ENCODE measurements at places on chromosomes 7 and 10.

DNA sequence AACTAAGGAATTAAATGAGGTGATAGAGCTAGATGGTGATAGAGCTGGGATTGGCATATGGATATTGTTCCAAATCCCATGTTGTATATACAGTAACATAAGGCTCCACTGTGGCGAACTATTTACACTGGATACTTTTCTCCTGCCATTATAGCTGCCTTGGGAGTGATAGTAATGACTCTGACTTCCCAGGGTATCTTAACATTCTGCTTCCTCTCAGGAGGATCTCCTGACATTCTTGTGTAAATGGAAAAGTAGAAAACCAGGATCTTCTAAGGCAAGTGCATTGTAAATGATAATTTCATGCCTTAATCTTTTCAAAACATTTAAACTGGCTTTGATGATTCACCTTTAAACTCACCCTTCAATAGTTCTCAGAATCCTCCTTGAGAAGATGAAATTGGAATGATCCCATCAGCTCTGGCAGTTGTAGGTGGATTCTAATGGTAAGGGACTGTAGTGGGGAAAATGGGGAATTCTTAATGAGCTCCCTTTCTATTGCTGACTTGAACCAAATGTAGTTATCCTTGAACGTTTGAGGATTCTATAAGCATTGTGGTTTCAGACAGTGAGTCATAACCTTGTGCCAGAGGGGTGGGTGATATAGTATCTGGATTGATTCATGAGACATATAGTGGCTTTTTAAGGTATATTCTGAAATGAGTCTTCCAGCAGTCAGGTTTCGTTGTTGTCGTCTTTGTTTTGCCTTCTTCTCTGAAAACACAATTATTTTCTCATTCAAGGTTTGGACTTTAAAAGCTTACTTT, 450.0 kb downstream of the SUGCT start:
- DNase-seq: no peak

- DNase-seq: no peak
Observed at GRCh38 chr10:74329873-74330272, 178.9 kb downstream of the ADK start.

DNA sequence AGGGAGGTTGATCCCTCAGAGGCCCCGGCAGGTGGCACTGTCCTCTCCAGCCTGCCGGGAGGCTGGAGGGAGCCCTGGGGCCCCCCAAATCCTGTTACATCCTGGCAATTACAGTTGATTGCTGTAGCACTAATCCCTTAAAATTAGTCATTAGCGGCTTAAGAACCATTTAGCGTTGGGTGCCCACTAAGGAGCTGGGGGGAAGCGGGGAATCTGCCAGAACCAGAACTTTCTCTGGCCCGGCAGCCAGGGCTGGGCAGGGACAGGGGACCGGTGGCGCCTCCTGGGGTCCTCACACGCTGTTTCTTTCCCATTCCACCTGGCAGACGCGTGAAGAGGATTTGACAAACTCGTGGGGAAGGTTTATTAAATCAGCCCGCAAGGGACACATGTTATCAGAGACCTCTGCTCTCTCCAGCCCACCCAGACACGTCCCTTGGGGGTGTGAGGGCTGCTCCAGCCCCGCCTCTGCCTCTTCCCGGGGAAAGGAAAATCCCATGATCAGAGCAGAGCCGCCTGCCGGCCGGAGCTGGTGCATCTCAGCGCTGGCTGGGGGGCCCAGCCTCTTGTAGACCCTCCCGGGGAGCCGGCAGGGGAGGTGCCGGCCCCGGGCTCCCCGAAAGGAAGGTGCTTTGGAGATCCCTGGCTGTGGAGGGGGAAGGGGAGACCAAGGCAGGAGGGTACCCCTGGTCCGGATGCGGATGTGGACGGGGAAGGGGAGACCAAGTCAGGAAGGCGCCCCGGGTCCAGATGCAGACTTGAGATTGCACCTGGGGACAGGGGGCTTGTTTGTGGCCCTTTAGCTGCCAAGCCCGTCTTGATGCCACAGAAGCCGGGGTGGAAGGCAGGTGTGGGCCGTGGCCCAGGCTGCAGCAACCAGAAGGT, 142.7 kb downstream of the ELFN1 start:
- no peak for DNase-seq

DNA sequence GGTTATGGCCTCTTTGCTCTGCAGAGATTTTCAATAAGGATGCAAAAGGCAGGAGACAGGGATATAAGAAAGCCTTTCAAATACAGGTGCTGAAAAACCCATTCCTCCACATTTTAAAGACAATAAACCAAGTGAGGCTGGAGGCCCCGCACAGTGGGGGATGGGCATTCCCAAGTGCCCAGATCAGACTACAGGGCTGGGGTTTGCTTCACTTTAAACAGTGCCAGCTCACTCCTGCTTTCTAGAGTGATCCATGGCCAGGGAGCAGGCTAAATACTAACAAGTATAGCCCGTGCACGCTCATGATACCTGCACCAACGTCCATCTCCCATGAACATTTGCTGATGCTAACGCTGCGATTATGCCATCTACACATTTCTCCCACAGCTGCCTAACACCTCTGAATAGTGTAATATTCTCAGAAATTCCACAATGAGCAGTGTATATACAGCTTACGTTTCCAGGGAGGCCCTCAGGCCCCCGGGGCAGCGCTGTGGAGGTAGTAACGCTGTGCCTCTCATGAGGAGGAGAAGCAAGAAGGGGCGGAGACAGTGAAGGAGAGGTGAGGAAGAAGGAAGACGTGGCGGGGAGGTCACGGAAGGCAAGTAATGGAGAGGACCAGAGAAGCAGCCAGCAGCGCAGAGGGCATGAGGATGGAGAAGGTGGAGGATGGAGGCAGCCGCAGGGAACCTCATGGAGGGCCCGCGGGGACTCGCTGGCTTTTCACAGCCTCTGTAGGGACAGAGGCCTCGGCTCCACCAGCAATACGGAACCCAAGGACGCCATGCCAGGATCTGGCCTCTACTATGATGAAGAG, 141.7 kb downstream of the USP6NL start:
- no peak for DNase-seq

- DNase-seq: no peak
Observed at GRCh38 chr7:23410446-23411183, 59.7 kb downstream of the IGF2BP3 start.

Measured in NCI-H1092 (cell line).